ENCODE measurements at places on chromosomes 5 and 9. TPM values are rescaled to one million over a fixed set of nuclear protein-coding genes. Genes with fewer than 3 reads are reported as not detected.

Gene FAM221B
- total RNA-seq, result not detected

Gene PTGDS
- 10.2 TPM for total RNA-seq

Gene CER1
- total RNA-seq, result not detected

Gene EMB
- total RNA-seq, result 7.9 TPM

Gene GABRP
- 7.2 TPM for total RNA-seq

- peak; percentile 55 for DNase-seq
Observed at GRCh38 chr5:926417-927171, 33.9 kb downstream of the TRIP13 start.

DNA sequence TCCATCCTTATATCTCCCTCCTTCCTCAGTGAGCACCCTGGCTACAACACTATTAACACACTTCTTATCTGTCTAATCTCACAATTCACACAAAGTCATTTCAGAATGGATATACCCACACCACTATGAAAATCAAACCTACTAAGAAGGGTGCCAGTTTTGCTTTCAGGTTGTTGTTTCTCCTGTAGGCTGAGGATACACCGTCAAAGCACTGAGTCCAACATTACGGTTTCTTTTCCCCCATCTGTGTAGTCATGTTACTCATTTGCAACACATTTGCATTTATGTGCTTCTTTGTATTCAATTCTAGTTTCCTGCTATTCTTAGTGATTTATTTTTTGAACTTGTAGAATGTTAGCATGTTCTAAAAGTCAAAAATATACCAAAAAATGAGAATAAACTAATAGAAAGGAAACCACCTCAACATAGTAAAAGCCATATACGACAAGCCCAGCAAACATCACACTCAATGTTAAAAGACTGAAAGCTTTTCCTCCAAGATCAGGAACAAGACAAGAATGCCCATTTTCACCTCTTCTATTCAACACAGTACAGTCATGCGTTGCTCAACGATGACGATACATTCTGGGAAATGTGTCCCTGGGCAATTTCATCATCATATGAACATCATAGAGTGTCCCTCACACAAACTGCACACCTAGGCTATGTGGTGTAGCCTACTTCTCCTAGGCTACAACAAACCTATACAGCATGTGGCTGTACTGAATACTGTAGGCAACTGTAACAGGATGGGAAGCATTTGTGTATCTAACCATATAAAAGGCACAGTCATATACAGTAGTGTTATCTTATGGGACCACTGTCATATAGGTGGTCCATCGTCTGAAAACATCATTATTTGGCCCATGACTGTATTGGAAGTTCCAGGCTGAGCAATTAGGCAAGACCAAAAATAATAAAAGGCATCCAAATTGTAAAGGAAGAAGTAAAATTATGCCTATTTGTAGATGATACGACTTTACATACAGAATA is 6.3 kb downstream of the ROR2 start:
- no peak for DNase-seq

DNA sequence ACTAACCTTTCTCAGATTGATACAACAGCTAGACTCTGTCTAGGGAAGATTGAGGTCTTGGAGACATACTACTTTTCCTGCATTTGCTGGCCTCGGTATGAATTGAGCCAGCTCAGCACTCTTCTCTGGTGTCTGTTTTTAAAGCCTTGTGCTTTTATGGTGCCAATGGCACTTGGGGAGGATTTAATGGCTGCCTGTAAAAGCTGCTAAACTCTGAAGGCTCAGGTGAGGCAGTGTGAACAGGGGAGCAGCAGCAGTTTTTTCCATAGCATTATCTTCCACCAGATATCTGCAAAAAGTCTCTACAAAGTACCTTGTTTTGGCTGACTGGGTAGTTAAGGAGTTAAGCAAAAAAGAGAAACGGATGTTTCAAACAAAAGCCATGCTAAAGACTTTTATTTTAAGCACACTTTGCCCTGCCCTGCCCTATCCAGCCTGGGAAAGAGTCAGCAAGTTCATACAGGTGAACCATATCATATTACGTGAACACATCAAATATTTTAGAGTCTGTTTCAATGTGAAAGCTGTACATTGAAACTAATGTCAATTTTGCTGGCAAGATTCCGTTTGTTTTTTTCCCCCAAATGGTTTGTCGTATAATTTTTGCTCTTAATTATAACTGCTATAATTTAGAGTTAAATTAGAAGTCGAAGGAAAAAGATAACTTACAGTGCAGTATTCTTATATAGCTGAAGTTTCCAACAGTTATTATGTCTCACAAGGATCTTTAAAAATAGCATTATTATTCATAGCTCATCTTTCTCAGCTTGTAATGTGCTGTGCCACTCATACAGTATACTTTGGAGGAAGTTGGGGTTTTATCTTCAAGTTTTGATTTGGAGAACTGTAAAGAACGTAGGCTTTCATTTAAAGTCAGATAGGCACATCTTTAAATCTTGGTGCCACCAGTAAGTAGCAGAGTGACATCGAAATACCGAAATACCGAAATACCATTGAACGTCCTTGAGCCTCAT is 424.1 kb upstream of the CD180 start:
- no peak for DNase-seq

- peak; percentile 66 for DNase-seq
Observed at GRCh38 chr9:111914749-111915424, 18.3 kb downstream of the UGCG start.

DNA sequence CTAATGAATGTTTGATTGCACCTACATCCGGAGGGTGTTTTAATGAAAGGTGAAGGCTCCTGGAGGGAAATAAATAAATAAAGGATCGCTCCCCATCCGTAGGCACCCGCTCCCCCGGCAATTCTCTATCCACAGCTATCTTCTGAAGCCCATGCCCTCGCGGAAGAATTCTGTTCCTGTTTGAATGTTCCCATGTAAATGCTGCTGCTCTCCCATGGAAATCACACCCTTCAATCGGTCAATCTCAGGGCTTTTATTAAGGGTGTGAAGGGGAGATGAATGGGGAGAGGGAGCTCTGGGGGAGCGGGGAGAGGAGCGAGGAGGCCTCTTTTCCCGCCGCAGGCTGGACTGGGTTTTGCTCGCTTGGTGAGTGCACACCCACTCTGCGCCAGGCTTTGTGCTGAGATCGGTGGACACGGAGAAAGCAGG is 21.1 kb upstream of the ARAP3 start:
- DNase-seq, result peak; percentile 4

GRCh38 chr9:9592104-9592503 is 1020.7 kb downstream of the PTPRD start:
- DNase-seq, result no peak

DNA sequence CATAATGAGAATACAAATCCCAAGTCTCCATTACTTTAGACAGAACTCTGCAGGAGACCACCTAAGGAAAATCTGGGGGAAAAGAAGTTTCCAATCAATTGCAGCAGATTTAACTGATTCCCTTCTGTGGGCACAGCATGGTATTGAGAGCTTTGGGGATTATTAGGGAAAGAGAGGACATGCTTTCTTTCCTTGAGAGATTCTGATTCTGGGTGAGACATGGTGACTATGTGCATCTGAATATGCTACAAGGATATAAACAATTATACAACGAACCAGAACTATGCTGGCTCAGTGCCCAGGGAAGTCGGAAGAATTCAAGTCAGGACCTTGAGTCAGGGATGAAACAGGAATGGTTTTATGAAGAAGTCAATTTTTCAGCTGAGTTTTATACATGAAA is 183.7 kb downstream of the PDE4D start:
- peak; percentile 72 for DNase-seq

GRCh38 chr9:108212184-108212583 is 643.6 kb downstream of the ACTL7B start:
- peak; percentile 34 for DNase-seq

DNA sequence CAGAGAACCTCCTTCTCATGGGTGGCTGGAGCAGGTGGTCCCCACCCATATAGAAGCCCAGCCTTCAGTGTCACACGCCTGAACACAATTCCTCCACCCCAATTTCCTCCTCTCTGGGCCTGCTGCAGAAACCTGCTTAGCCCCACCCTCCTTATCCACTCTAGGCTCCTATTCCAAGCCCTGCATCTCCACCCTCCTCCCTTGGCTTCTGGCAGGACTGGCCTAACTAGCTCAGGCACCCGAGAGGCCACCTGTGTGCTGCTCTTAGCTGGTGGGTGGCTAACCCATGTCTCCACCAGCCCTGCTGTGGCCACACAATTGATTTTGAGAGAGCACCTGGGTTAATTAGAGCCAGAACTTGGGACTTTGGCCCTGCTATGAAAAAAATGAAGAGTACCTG is 77.3 kb upstream of the ATP10B start:
- DNase-seq, result no peak

- no peak for DNase-seq
Observed at GRCh38 chr9:136208675-136209074, 3.7 kb upstream of the LHX3 start.

GRCh38 chr5:8033261-8033660 is 164.3 kb downstream of the MTRR start:
- DNase-seq, result no peak

Measured in tongue (tissue), 3 donors.